ENCODE measurements at places on chromosomes 5 and 9.

- DNase-seq: no peak
These were observed 287.8 kb downstream of the ARRDC3 start for GRCh38 chr5:91095313-91095712.

GRCh38 chr5:114223866-114224265 is 138.0 kb upstream of the KCNN2 start:
- DNase-seq: no peak

GRCh38 chr5:139631520-139632165 is 16.5 kb upstream of the CXXC5 start:
- DNase-seq: no peak

- DNase-seq: no peak
These were observed 14.3 kb downstream of the DAP start for GRCh38 chr5:10746711-10747110.

DNA sequence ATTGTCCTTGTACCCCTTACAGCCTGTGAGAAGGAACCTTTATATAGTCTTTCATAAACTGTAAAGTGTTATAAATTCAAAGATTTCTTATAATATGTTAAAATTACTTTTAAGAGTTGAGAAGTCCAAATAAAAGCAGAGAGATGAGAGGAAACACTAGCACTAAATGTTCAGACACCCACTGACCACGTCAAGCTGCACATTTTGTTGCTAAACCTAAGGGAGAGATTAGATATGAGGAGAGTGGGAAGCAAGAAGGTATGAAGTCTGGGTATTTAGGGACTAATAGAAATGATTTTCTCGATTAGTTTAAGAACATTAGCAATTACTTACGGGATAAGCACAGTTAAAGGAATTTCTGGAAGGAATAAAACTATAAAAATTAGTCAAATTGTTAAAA is 506.9 kb downstream of the RAB3C start:
- DNase-seq: no peak

GRCh38 chr5:156395306-156395675 is 68.3 kb downstream of the SGCD start:
- DNase-seq: no peak

DNA sequence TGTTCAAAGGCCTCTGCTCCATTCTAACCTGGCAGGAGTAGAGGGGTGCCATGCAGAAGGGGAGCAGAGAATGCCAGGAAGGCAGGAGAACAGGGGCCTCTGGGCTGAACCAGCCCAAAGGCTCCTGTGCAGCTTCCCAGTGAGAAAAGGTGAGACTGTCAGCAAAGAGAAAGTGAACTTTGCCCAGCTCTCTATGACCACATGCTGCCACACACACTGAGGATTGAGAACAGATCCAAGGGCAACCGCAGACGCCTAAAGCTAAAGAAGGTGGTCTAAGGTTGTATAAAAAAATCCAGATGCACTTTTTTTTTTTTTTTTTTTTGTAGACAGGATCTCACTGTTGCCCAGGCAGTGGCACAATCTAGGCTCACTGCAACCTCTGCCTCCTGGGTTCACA is 51.4 kb downstream of the ALDH7A1 start:
- DNase-seq: no peak

DNA sequence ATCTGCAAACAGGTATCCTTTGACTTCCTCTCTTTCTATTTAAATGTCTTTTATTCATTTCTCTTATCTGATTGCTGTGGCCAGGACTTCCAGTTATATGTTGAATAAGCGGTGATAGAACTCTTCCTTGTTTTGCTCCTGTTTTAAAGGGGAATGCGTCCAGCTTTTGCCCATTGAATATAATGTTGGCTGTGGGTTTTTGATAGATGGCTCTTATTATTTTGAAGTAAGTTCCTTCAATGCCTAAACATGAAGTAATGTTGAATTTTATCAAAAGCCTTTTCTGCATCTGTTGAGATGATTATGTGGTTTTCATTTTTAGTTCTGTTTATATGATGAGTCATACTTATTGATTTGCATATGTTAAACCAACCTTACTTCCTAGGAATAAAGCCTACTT is 300.5 kb upstream of the CTNND2 start:
- DNase-seq: no peak

- DNase-seq: no peak
These were observed 94.3 kb downstream of the IRX2 start for GRCh38 chr5:2657151-2657550.

DNA sequence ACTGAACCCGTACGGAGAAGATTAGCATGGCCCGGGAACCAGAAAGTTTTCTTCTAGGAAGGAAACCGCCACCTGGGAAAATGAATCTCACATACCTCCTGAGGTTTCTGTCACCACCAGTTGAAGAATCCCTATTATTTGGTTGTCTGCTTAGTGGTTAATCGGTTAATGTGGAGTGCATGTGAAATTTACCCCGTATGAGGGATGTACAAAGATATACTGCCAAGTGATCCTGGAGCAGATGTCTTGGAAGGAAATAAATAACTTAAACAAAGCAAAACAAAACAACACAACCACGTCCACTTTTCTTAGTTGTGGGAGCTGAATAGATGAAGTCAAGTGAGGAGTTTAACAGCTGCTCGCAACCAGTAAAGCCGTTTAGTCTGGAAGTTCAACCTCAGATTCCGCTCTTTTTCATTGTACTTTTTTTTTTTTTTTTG is 3.8 kb downstream of the DMRT2 start:
- DNase-seq: no peak

DNA sequence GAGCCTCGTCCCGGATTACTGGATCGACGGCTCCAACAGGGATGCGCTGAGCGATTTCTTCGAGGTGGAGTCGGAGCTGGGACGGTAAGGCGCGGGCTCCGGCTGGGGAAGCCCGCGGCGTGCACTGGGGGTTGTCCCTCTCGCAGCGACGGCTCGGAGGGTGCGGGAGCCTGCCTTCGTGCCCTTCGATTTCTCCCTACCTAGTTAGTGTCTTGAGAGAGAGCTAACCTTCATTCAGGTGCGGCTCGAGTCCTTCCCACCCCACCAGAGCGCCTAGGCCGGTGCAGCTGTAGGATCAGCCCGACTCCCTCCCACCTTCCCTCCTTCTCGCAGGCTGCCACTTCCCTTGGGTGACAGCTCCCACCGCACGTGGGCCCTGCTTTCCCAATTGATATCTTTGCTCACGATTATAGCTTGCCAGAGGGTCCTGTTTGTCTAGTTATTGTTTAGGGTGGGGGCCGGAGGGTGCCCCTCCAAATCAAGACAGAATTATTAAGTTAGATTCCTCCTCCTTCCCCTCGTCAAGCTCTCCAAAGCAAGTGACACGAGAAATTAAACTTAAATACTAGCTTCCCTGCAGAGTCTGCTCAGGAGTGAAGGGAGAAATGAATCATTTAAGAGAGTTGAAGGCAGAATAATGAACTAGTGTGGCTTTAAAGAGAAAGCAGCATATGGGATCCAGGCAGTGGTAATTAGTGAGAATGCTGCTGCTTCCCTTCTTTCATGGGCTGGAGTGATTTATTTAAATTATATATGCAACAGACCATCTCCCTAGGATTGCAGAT is 569 bp downstream of the CAMK4 start:
- no peak for DNase-seq

GRCh38 chr9:26175264-26175663 is 497.0 kb upstream of the TUSC1 start:
- no peak for DNase-seq

DNA sequence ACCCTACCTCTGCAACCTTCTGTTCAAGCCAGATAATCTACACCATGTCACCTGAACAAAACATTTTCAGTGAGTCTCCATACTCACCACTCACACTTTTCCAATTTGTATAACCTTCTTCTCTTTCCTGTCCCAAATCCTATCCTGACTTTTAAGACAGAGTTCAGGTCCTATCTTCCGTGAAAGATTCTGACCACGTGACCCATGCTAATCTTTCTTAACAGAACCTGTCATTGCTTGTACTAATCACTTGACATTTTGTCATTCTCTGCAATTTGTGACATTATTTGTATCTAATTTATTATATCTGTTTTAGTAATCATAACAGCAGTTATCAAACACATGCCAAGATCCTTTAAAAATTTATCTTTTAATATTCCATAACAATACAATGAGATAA is 132.5 kb upstream of the PRLR start:
- no peak for DNase-seq

GRCh38 chr5:167643631-167644280 is 647.7 kb upstream of the WWC1 start:
- no peak for DNase-seq

DNA sequence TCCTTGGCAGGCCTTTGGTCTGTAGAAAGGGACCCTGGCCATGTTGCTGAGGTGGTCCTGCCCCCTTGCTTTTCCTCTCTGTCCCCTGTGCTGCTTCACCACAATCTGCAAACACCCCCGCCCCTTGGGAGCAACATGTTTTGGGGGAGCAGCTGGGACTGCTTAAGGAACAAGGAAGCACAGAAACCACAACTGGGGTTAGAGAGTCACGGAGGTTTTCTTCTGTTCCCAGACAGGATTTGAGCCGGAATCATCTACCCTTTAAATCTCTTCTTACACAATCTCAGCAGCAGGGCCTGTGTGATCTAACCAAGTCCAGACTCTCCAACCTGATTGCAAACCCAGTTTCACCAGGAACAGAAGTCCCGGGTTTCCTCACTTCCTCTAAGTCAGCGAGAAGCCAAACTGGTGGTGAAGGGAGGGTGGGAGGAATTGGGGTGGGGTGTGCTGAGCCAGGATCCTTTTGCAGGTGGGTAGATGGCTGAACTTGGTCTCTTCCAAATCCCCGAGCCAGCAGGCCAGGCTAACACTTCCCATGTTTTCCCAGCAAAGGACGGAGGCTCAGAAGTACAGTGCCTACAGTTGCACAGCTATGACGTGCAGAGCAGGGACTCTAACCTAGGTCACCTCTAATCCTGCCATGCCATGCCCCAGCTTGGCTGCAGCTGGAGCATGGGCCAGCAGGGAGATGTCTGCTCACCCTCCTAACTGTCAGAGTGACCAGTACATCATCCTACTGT is 25.0 kb downstream of the SH3PXD2B start:
- no peak for DNase-seq

DNA sequence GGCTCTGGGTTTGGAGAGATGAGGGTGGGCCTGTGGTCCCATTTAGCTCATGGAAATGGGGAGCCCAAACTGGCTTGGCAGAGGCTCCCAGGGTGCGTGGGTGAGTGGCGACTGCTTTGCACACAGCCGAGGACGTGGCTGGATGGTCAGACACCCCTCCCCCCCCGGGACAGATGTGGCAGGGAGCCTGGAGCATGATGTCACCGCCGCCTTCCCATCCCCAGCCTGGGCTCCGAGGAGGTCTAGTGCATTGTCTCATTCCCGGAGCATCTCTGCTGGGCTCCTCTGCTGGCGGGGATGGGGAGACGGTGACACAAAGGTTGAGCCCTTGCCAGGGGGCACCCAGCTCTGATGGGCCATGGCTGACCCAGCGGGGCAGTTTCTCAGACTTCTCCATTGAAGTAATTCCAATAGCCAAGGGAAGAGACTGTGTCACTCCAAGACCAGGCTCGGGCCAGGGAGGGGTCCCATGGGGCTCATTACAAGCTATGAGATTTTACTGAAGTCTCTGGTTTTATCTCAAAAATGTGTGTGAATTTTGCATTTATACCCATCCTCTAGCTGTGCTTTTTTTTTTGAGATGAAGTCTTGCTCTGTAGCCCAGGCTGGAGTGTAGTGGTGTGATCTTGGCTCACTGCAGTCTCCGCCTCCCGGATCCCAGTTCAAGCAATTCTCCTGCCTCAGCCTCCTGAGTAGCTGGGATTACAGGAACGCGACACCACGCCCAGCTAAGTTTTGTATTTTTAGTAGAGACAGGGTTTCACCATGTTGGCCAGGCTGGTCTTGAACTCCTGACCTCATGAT is 36.1 kb downstream of the HMCN2 start:
- no peak for DNase-seq

DNA sequence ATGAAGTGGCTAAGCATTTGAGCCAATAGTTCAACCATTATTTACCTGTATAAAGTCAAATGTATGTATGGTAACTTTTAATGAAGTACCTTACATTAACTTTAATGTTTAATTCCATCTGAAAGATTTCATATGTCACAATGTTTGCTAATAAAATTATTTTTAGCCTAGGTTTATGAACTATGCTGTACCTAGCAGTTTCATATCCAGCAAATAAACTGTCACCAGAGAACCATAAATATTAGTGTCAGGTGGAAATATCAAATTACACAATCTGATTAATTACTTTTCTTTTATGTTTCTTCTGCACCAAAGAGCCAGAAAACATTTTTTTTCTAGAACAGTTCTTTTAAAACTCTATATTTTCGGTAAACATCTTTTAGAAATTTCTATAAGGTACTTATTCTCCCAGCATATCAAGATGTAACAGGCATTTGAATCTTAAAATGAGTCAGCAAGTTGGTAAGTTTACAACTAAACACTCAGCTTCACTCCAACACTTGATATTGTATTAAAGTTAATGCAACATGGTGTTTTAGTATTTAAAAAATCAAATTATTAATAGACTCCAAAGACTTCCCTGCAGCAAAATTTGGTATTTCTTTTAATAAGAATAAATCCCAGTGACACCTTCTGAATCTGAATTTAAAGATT is 8.5 kb upstream of the CCDC192 start:
- no peak for DNase-seq

DNA sequence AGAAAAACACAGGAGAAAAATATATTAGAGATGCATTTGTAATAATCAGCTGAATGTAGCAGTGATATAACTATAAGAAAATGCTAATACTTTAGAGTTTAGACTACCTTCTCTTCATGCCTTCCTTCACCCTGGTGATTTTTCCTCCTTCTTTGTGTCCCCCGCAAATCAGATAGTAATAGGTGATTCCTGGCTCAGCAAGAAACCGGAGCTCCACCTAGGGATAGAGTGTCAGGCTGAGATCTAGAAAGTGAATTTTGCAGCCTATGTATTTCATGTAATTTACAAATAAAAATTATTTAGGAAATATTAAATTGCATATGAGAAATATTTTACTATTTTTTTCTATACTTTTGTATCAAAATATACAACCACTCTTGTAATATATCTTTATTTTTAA is 109.8 kb upstream of the ST8SIA4 start:
- no peak for DNase-seq

DNA sequence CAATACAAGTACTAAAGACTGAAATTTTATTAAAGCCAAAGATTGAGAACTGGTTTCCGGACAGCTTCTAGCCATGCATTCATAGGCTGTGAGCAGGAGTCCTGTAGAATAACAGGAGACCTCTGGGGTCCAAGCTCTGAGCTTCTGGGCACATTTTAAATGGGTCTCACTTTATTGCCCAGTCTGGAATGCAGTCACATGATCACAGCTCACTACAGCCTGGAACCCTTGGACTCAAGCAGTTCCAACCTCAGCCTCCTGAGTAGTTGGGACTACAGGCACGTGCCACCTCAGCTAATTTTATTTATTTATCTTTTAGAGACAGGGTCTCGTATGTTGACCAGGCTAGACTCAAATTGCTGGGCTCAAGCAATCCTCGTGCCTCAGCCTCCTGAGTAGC is 15.4 kb downstream of the CDKN2AIPNL start:
- no peak for DNase-seq

GRCh38 chr9:7967093-7967827 is 167.7 kb upstream of the DMAC1 start:
- no peak for DNase-seq

DNA sequence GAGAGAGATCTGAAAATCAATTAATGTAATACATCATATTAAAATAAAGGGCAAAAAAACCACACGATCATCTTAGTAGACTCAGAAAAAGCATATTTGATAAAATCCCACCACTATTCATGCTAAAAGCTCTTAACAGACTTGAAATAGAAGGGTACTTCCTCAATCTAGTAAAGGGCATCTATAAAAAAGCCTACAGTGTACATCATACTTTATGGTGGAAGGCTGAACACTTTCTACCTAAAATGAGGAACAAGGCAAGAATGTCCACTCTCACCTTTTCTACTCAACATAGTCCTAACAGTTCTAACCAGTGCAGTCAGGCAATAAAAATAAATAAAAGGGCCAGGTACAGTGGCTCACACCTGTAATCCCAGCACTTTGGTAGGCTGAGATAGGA is 38.9 kb downstream of the POLK start:
- no peak for DNase-seq

Data from glutamatergic neuron (in vitro differentiated cells).